ENCODE measurements at places on chromosomes 6 and 20. TPM values are rescaled to one million over a fixed set of nuclear protein-coding genes. Genes with fewer than 3 reads are reported as not detected.

DNA sequence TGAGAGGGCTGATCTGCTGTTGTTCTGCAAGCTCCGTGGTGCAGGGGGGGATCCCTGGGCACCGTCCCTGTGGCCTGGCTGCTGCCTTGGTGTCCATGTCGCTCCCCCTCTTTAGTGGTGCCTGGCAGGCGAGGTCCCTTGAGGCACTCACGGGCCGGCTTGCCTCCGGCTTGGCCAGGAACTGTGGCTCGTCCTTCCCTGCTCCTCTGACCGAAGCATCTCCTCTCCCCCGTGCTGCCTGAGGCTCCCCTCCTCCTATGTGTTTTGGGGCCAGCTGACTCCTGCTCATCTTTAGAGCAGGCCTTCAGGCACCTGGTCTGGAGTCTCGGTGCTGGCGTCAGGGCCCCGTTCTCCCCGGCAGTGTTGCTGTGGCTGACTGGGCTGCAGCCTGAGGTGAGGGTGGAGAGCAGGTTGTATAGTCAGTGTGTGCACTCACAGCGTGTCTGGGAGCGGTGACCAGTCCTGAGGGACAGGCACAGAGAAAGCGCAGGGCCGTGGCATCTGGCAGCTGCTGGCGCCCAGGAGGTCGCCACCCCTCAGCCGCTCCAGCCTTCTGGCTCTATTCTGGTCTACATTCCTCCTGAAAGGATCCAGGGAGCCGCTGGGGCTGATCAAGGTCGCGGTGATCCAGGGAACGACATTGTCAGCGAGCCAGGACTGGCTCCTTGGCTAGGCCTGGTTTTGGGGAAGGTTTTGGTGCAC, 43.7 kb downstream of the PYGB start:
- peaks cover 11% of the 10 kb centered on the region for H3K4me1 ChIP-seq
- no peak for DNase-seq
- H3K27me3 ChIP-seq = no peaks in the 10 kb centered on the region

- peak overlapping the region; percentile 30 for H3K27ac ChIP-seq
- peak; percentile 78 for DNase-seq
- no peaks in the 10 kb centered on the region for H3K36me3 ChIP-seq
- peak overlapping the region; percentile 8 for H3K4me3 ChIP-seq
- H3K27me3 ChIP-seq = no peaks in the 10 kb centered on the region
- peaks cover 19% of the 10 kb centered on the region for H3K4me1 ChIP-seq
These were observed 70.2 kb upstream of the CD93 start for GRCh38 chr20:23156170-23156841.

Gene OPN5
- not detected for total RNA-seq

DNA sequence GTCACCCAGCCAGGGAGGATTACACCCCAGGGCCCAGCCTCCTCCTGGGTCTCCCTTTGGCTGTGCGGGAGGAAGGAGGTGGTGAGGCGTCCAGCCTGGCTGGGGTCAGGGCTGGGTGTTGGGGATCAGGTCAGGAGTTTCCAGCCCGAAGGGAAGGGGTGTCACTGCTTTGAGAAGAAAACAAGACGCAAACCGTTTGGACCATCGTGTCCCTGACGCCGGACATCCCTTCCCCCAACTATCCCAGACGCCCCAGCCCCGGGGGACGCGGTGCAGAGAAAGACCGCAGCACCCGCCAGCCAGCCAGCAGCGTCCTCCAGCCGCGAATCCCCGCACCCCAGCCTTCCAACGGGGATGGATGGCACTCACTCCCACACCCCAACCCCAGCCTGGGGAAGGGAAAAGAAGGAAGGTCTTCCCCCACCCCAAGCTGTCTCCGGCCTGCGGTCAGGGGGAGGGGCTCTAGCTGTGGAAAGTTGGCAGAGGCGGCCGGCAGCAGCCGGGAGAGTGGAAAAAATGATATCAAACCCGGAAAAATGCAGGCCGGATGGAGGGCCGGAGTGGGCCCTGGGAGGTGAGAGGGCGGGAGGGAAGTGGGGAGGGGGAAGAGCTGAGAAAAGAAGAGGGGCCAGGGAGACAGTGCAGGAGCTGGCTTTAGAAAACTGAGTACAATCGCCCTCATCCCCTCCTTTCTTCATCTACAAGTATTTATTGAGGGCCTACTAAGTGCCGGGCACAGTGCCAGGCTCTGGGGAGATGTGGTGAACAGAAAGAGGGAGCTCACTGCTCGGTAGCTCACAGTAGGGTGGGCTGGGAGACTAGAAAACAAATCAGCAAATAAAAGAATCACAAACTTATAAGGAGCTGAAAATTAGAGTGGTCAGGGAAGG, 10.6 kb downstream of the REM1 start:
- no peak overlapping the region for H3K27ac ChIP-seq
- no peaks in the 10 kb centered on the region for H3K36me3 ChIP-seq
- no peaks in the 10 kb centered on the region for H3K27me3 ChIP-seq
- no peak for DNase-seq

DNA sequence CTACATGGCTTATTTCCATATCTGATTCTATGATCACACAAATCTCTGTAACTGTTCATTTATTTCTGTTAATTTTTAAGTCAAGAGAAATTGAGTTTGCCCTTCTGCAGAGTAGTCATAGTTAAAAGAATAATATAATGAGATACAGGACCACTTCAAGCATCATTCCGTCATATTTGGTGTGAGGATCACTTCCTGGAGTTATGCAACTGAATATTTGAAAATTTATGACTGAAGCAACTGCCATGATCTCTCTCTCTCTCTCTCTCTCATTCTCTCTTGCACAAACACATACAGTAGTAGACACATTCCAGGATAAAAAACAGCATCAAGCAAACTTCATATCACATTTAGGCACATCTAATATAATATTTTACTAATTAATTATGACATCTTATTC, 116.4 kb downstream of the COL9A1 start:
- no peaks in the 10 kb centered on the region for H3K4me1 ChIP-seq
- no peaks in the 10 kb centered on the region for H3K36me3 ChIP-seq
- H3K27ac ChIP-seq = no peak overlapping the region
- no peak overlapping the region for H3K4me3 ChIP-seq

DNA sequence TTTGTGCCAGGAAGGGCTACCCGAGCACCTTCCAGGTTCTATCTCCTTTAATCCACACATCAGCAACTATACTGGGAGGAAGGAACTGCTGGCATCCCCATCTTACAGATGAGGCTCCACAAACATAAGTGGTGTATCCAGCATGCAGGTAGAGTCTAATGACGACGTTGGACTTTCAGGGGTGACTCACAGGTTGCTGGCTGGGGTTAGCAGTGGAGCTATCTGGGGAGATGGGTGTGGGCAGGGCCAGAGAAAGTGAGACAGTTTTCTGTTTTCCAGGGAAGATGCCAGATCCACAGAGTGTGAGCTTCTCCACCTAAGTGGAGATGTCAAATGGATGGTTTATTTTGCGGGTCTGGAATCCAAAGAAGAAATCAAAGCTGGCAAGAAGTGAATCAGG, 31.8 kb downstream of the CDH22 start:
- no peaks in the 10 kb centered on the region for H3K36me3 ChIP-seq
- H3K27ac ChIP-seq = no peak overlapping the region
- H3K27me3 ChIP-seq = peaks cover 4% of the 10 kb centered on the region
- DNase-seq = no peak
- no peak overlapping the region for H3K4me3 ChIP-seq
- peaks cover 5% of the 10 kb centered on the region for H3K4me1 ChIP-seq

Gene STK4
- total RNA-seq = 45.4 TPM

GRCh38 chr6:15888798-15889772, 226.3 kb upstream of the DTNBP1 start:
- H3K4me1 ChIP-seq = no peaks in the 10 kb centered on the region
- H3K27me3 ChIP-seq = no peaks in the 10 kb centered on the region
- H3K4me3 ChIP-seq = no peak overlapping the region
- DNase-seq = no peak
- no peak overlapping the region for H3K27ac ChIP-seq

DNA sequence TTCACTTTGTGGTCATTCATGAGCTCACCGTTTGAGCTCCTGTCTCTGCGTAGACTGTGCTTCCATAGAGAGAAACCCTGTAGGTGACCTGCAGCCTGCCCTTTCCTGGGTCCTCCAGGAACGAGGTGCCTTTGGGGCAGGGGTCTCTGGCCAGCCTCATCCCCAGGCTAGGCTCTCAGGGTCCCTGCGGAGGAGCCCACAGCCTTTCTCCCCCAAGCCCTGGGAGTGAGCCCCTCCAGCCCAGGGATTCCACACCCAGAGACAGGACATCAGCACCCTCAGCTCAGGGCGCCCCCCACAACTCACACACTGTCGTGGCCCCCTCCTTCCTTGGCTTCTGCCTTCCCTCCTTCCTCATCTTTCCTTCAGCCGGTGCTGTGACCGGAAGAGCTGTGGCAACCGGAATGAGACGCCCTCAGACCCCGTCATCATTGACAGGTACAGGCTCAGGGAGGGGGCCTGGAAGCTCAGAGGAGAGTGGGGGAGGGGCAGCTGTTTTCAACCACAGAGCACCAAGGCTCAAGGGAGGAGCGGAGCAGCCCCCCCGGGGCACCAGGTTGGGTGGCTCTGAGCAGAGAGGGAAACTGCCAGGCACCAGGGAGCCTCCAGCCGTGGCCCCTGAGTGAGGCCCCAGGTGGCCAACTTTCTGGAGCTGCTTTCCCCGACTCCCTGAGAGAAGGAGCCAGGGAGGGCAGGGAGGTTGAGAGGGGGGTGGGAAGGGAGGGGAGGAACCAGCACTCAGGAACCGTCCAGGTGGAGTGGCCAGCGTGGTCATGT, 16.8 kb downstream of the EBF4 start:
- no peaks in the 10 kb centered on the region for H3K4me1 ChIP-seq
- no peaks in the 10 kb centered on the region for H3K36me3 ChIP-seq
- no peaks in the 10 kb centered on the region for H3K27me3 ChIP-seq
- no peak overlapping the region for H3K4me3 ChIP-seq
- H3K27ac ChIP-seq = no peak overlapping the region

Gene LY6G5B
- 15.4 TPM for total RNA-seq

- H3K4me1 ChIP-seq = no peaks in the 10 kb centered on the region
- H3K27me3 ChIP-seq = no peaks in the 10 kb centered on the region
- DNase-seq = no peak
These were observed 68.8 kb upstream of the LTV1 start for GRCh38 chr6:143774347-143774746.

Gene AHCY
- total RNA-seq = 350 TPM

- H3K27me3 ChIP-seq = no peaks in the 10 kb centered on the region
- peaks cover 5% of the 10 kb centered on the region for H3K4me1 ChIP-seq
- no peaks in the 10 kb centered on the region for H3K36me3 ChIP-seq
- H3K27ac ChIP-seq = no peak overlapping the region
- H3K4me3 ChIP-seq = no peak overlapping the region
- DNase-seq = no peak
These were observed 27.0 kb upstream of the ETV7 start for GRCh38 chr6:36414481-36414880.

Gene LAMP5
- total RNA-seq = not detected

- no peak for DNase-seq
- H3K36me3 ChIP-seq = no peaks in the 10 kb centered on the region
- H3K4me3 ChIP-seq = no peak overlapping the region
- no peak overlapping the region for H3K27ac ChIP-seq
These were observed 13.4 kb downstream of the DCBLD1 start for GRCh38 chr6:117495869-117496268.

DNA sequence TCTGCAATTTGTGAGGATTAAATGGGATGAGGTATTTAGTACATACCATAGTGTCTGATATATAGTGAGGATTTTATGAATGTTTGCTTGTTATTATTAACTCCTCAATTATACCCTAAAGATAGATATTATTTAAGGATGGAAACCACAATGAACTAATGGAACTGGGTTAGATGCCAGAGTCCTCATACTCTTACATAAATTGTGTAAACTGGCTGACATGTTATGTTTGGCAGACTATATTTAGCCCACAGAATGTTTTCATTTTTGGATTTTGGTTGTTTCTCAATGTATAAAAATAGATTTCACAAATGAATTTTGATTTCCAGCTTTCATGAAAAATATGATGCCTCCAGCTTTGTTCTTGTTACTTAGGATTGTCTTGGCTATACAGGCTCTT, 37.6 kb downstream of the HTR1B start:
- H3K27me3 ChIP-seq = no peaks in the 10 kb centered on the region
- no peak for DNase-seq
- no peaks in the 10 kb centered on the region for H3K4me1 ChIP-seq
- H3K27ac ChIP-seq = no peak overlapping the region
- no peaks in the 10 kb centered on the region for H3K36me3 ChIP-seq

Gene MPC1
- 15.9 TPM for total RNA-seq

GRCh38 chr6:149233056-149233715, 84.3 kb upstream of the TAB2 start:
- peaks cover 57% of the 10 kb centered on the region for H3K4me1 ChIP-seq
- H3K36me3 ChIP-seq = no peaks in the 10 kb centered on the region
- peak overlapping the region; percentile 21 for H3K4me3 ChIP-seq
- H3K27ac ChIP-seq = peak overlapping the region; percentile 97
- no peaks in the 10 kb centered on the region for H3K27me3 ChIP-seq
- peak; percentile 95 for DNase-seq

GRCh38 chr20:10453241-10453640, 18.1 kb downstream of the SLX4IP start:
- H3K27ac ChIP-seq = no peak overlapping the region
- no peak for DNase-seq
- peaks cover 37% of the 10 kb centered on the region for H3K4me1 ChIP-seq
- no peaks in the 10 kb centered on the region for H3K27me3 ChIP-seq
- no peaks in the 10 kb centered on the region for H3K36me3 ChIP-seq

DNA sequence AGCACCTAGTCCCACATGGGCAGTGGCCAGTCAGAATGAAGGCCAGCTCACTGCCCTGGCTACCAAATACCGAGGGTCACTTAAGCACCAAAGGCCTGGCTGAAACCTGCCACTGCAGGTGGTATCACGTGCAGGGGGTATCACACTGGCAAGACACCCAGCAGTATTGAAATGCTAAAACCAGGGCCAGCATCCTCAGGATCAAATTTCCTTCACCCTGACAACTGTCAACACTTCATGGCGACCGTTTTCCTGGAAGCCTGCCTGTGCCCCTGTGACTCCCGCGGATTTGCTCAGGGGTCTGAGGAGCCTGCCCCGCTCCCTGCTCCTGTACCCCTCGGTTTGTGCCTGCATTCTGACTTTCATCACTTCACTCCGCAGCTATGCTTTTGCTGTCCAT, 151.1 kb downstream of the TTLL2 start:
- H3K27ac ChIP-seq = no peak overlapping the region
- no peaks in the 10 kb centered on the region for H3K27me3 ChIP-seq
- H3K36me3 ChIP-seq = no peaks in the 10 kb centered on the region

DNA sequence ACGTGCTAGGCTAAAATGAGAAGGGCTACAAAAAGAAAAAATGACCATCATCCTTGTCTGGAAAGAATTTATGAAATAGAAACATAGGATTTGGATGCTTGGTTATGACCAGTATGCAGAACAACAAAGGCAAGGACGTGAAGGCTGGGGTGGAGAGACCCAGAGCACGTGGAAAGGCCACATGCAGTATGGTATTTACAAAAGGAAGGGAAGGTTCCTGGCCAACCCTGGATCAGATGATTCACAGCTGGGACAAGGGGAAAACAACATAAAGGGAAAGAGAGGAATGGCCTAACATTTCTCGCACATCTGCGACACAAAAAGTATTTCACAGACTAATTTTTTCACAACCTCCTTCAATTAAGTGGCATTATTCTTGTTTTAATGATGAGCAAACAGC, 8.2 kb downstream of the STX7 start:
- no peaks in the 10 kb centered on the region for H3K27me3 ChIP-seq
- DNase-seq = no peak
- H3K4me1 ChIP-seq = no peaks in the 10 kb centered on the region
- H3K4me3 ChIP-seq = no peak overlapping the region
- no peak overlapping the region for H3K27ac ChIP-seq

Gene DDO
- total RNA-seq = not detected
